Esophagus mucosa (tissue), 1 donor: ENCODE measurements at places on chromosomes 6 and 20.

- no peak for ATAC-seq
Measured at GRCh38 chr20:23625236-23625964, 12.4 kb downstream of the CST3 start.

GRCh38 chr6:37373822-37374471 is 20.2 kb downstream of the RNF8 start:
- ATAC-seq, result peak; percentile 61

GRCh38 chr20:63917811-63918210 is 22.9 kb downstream of the DNAJC5 start:
- ATAC-seq, result peak; percentile 10

- ATAC-seq, result no peak
Measured at GRCh38 chr20:1171461-1172093, 13.2 kb downstream of the TMEM74B start.

GRCh38 chr6:10743515-10743914 is 4.1 kb upstream of the TMEM14B start:
- no peak for ATAC-seq

GRCh38 chr20:12733811-12734210 is 275.0 kb upstream of the SPTLC3 start:
- ATAC-seq, result no peak

DNA sequence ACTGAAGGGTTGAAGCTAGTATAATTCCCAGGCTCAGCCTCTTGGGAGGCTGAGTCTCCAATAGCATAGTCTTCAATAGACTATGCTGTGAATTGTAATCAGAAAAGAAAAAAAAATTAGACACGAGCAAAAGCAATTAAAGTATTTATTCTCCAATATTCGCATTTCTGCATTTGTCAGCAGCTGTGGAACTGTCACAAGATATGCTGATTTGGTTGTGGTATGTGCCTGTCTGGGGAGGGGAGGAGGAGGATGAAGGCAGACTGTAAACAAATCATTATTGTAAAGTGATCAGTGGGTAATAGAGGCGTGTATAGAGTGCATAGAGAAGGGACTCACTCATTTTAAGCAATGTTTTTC is 10.1 kb upstream of the BICRAL start:
- no peak for ATAC-seq

DNA sequence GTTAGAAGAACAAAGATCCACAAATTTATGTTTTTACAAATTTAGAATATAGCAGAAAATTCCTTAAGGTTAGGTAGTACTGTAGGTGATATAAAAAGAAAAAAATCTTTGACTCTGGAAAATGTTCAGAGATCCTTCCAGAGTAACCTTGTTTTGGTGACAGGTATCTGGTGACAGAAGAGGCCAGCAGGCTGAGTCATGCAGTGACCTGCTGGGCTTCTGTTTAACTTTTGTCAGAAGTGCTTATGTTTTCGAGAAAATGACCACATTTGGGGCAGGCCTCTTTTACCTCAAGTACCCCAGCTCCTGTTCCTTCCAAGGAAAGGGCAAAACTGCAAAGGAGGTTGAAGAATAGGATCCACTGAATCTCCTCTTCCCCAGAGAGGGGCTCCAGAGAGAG is 10.5 kb upstream of the CLDN20 start:
- ATAC-seq, result no peak

DNA sequence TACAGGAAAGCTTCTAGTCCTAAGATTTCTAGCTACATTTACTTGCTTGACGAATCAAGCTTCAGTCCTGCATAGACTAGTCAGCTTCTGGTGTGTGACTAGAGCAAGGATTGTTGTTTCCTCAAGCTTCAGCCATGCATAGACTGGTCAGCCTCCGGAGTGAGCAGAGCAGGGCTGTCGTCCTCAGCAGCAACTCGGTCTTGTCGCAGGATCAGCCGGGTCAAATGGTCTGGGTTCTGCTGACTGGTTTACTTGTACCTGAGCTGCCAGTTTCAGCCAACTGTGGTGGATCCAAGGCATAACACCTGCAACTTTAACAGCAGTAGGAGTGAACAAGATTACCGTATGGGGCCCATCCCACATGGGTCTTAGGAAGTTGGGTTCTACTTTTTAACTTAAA is 10.8 kb upstream of the GMPR start:
- no peak for ATAC-seq

- ATAC-seq, result no peak
Measured at GRCh38 chr20:20201639-20202038, 149.3 kb downstream of the CFAP61 start.

DNA sequence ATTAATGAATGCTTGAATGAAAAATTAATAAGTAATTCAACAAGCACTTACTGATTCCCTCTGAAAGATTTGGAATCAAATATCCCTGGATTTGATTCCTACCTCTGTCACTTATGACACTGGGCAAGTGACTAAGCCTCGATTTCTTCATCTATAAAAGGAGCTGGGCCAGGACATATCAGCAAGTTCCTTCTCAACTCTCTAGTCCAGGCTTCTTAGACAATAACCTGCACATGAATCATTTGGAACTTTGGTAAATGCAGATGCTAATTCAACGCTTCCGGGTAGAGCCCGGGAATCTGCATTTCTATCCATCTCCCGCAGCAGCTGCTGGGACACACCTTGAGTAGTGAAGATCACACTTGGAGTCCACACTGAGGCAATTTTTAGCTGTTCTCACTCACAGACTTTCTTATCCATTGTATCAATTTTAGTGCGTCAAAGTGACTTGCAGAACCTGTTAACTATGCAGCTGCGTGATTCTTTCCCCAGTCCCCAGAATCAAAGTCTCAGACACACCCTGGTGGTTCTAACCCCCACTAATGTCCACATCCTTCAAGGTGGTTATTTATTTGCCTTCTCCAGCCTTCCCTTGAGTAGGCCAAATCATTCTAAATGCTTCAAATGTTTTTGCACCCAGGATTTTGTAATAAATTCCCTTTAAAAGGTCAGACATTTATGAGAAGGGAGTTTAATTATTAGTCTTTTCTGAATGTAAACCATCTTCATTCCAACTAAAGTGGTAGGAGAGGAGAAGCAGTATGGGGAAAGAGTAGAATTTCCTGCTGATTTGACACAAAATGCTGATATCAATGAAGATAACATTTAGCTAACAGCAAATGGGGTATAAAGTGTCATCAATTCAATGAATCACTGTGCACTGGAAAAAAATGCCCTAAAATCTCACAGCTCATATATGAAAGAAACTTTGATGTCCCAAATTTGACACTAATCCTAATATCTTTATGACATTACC is 26.0 kb upstream of the CCND3 start:
- peak; percentile 75 for ATAC-seq

DNA sequence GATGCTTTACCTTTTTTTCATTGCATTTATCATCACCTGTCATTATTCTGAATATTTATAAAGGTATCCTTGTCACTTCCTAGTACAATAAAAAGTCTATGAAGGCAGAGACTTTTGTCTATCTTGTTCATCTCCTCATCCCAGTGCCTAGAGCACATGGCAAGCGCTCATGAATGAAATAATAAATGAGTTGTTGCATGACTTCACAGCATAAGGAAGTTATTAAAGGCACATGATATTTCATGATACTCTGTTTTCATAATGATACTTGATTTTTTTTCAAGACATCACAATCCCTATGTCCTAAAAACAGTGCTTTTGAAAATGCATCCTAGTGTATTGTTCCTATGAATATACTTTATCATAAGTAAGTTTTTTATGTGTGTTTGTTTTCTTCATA is 310.6 kb upstream of the RSPO3 start:
- ATAC-seq, result no peak

GRCh38 chr6:57435475-57436160 is 118.2 kb downstream of the PRIM2 start:
- ATAC-seq, result no peak

DNA sequence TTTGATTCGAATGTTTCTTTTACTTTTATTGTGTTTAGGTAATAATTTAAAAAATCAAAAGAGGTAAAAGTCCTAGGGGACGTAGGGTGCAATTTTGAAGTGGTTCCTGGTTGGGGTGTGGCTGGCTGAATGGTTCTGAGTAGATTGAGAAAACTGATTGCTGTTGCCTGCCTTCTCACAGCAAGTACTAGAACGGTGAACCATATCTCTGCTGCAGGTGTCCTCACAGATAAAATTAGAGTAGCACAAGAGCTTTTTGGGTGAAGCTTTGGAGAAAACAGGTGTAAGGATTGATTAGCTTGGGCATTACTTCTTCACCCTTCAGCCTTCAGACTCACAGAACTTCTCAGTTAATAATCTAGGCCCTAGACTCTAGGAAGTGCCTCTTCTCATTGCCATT is 19.8 kb upstream of the GJA10 start:
- no peak for ATAC-seq
